Bronchus fibroblast of lung (primary cell): ENCODE measurements at places on chromosomes 6 and 20. TPM values are rescaled to one million over a fixed set of nuclear protein-coding genes. Genes with fewer than 3 reads are reported as not detected.

GNAS-AS1 gene
- 0.67 and 1.2 TPM in 2 replicates for total RNA-seq

CDH22 gene
- total RNA-seq: not detected in 2 replicates

MCHR2 gene
- not detected in 2 replicates for total RNA-seq

KHDRBS2 gene
- total RNA-seq: not detected in 2 replicates

DLL1 gene
- total RNA-seq: 0.15 and 0.17 TPM in 2 replicates

C6orf15 gene
- total RNA-seq: not detected in 2 replicates

RIMS1 gene
- total RNA-seq: under 0.01 and 0.45 TPM in 2 replicates

VGLL2 gene
- not detected in 2 replicates for total RNA-seq

HLA-DQB1 gene
- total RNA-seq: not detected in 2 replicates

MDN1 gene
- total RNA-seq: 8.5 and 9.4 TPM in 2 replicates

NNAT gene
- 32.0 and 41.7 TPM in 2 replicates for total RNA-seq

SLC2A10 gene
- 21.4 and 21.9 TPM in 2 replicates for total RNA-seq

ADISSP gene
- 70.6 and 77.5 TPM in 2 replicates for total RNA-seq

KIF25 gene
- 0.15 and 0.17 TPM in 2 replicates for total RNA-seq

PTCRA gene
- not detected in 2 replicates for total RNA-seq

BMP5 gene
- 1.9 and 2.0 TPM in 2 replicates for total RNA-seq

WFDC12 gene
- not detected in 2 replicates for total RNA-seq

SNAP25 gene
- total RNA-seq: 5.1 and 6.1 TPM in 2 replicates

AGER gene
- total RNA-seq: 1.0 and 1.3 TPM in 2 replicates

DEFB125 gene
- not detected in 2 replicates for total RNA-seq

TMEM244 gene
- total RNA-seq: not detected in 2 replicates

SOX18 gene
- total RNA-seq: 0.17 TPM in 1 of 2 replicates, not detected in the other

TSPO2 gene
- not detected in 2 replicates for total RNA-seq

AVP gene
- total RNA-seq: not detected in 2 replicates

PDYN gene
- not detected in 2 replicates for total RNA-seq

GTPBP2 gene
- 49.9 and 50.6 TPM in 2 replicates for total RNA-seq

MDC1 gene
- 9.8 and 11.6 TPM in 2 replicates for total RNA-seq

NR2E1 gene
- total RNA-seq: not detected in 2 replicates

LTA gene
- not detected in 2 replicates for total RNA-seq

FKBP1A gene
- 111 and 114 TPM in 2 replicates for total RNA-seq

CALHM4 gene
- not detected in 2 replicates for total RNA-seq

SLC17A9 gene
- 20.2 and 21.3 TPM in 2 replicates for total RNA-seq

ADGRG6 gene
- total RNA-seq: 6.8 and 7.9 TPM in 2 replicates
